Stimulated activated CD4-positive, alpha-beta T cell treated with anti-CD3 and anti-CD28 coated beads, TNF-alpha, amount 100 ng/mL, for 4 hours (primary cell): ENCODE measurements at places on chromosomes 2 and 18.
A peak's percentile ranks its signal among the peaks of the same experiment; 100 is the strongest.

DNA sequence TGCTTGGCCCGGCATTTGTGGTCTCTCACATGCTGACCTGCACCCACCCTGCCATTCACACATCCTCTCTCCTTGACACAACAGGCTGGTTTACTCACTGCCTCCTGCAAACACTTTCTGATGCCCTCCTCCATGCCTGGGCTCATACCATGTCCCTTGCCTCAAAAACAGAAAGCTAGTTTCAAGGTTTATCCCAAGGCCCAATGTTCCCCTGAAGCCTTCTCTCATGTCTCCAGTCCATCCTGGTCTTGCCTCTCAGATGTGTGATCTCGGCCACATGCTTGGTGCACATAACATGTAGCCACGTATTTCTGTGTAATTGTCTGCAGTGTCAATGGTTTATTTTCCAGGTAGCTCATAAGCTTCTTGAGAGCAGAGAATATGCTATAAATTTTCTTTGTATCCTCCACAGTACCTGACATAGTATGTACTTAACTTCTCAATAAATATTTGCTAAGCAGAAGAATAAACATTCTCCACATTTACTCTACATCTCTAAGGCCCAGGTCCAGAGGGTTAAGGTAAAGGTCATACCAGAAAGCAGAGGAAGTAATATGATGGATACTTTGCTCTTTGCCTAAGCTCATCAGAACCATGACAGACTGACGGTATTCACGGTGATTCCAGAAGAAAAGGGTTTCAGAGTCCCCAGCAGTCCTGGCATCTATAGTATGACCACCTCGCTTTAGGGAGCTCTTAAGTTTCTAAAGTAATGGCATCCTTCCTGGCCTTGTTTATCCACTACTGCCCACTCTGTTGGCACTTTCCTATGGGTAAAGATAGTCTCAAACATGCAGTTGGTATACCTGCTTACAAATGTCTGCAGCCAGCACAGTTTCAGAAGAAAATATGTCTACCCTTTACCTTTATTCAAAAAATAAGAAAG is 163.4 kb upstream of the ZFP36L2 start:
- no peak for DNase-seq

- no peak for DNase-seq
Measured at GRCh38 chr2:177352441-177353186, 40.0 kb upstream of the AGPS start.

DNA sequence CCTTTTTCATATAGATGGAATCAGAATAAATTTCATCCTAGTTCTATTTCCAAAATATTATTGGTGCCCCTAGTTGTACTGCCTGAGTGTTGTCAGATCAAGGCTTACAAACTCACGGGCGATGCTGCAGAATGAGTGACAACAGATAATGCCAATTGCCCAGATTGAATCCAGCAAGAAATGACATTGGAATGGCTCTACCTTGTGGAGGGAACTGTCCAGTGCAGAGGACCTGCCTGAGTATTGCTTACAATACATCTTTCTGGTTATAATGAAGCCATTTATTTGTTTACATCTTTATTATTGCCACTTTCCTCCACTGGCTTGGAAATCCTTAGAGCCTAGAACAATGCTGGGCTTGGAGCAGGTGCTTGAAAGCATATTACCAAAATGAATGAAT is 7.8 kb upstream of the IL1R2 start:
- DNase-seq, result no peak

GRCh38 chr2:188519136-188519535 is 227.5 kb downstream of the GULP1 start:
- no peak for DNase-seq

GRCh38 chr2:187873132-187873531 is 318.9 kb upstream of the TFPI start:
- no peak for DNase-seq

DNA sequence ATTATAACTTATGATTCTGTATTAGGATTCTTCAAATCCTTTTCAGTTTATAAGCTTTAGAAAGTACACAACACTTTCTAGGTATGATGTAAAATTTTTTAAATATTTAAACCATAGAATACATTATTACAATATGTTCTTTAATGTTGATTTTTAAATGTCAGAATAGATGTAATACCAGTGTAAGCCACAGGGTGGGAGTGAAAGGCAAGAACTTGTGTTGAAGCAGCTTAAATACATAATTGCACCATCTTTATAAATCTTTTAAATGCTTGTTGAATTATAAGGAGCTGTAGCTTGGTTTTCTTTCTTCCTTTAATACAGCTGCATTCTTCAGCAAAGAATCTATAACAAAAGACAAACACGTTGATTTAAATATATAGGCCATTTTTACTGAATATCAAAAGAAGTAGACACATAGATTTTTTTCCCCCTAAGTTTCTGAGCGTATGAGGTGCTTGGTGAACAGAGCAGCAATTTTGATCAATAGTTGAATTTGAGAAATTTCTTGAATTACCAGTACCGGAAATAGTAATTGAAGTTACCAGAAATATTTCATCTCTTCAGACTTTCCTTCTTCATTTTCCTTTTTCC is 63.0 kb downstream of the TANK start:
- DNase-seq, result no peak

DNA sequence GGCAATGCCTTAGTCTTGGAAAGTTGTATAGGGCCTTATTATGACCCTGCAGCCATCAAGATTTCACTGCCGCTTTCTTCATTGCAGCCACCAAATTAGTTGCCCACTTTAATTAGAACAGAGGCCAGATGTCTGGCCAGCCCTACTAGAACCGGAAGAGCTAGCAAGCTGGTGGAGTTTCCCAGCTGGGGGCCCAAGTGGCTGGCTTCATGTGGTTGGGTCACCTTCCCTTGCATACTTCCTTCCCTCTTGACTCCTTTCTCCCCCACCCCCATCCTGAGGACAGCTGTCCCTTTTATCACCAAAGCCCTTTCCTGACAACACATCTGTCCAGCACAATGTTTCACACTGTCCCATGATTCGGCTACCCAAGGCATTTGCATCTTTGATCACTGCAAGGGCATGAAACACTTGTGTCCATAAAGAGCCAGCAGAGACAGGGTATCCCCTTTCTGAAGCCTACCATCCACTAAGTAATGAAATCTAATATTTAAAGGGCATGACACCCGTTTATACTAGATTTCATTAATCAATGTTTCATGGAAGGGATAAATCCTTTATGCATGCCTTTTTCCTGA is 187.2 kb downstream of the BCL11A start:
- DNase-seq, result no peak

GRCh38 chr2:118665784-118666529 is 181.5 kb downstream of the EN1 start:
- no peak for DNase-seq

GRCh38 chr18:7122376-7122775 is 4.8 kb upstream of the LAMA1 start:
- no peak for DNase-seq

GRCh38 chr2:142174176-142174575 is 43.4 kb upstream of the LRP1B start:
- no peak for DNase-seq

- DNase-seq, result no peak
Measured at GRCh38 chr2:130337735-130338325, 4.9 kb upstream of the IMP4 start.

DNA sequence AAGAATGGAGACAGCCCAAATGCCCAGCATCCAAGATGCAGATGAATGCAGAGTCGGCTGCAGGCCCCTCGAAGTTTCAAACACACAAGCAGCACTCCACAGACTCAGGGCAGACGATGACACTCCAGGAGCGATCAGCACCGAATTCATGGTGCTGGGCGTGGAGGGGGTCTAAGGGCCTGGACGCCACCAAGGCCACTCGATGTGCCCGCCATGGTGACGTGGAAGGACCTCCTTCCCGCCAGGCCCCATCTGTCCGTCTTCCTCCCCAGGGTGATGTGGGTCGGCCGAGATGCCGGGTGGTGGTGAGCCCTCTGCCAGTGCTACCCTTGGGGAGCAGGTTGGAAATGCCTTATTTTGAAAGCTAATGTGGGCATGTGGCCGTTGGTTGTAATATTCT is 9.4 kb downstream of the KIF1A start:
- DNase-seq, result no peak

GRCh38 chr2:168884975-168885374 is 5.3 kb downstream of the SPC25 start:
- DNase-seq, result no peak

- DNase-seq, result peak; percentile 31
Measured at GRCh38 chr2:10407841-10408648, 40.1 kb downstream of the ODC1 start.

DNA sequence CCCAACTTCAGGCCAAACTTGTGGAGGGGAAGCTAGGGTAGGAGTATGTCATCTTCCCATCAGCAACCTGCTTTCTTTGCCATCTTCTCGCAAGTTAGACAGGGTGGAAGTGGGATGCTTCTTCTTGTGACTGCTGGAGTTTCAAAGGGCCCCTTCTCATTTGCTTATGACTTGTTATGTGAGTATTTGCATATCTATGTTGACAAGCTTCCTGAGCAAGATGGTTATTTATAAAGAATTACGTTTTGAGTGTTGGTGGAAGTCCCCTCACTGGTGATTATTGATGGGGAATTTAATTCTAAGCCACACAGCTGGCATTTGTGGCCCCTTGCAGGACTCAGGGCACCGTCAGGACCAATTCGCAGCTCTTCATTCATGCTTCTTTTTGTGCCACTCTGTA is 791.0 kb downstream of the LRRTM4 start:
- DNase-seq, result no peak

- no peak for DNase-seq
Measured at GRCh38 chr2:208466920-208467298, 60.3 kb downstream of the PTH2R start.

- DNase-seq, result no peak
Measured at GRCh38 chr2:157841485-157841884, 34.6 kb downstream of the ACVR1 start.

- DNase-seq, result no peak
Measured at GRCh38 chr18:72672364-72673184, 128.4 kb upstream of the CBLN2 start.

- DNase-seq, result peak; percentile 77
Measured at GRCh38 chr2:240143801-240144648, 3.6 kb upstream of the OTOS start.

DNA sequence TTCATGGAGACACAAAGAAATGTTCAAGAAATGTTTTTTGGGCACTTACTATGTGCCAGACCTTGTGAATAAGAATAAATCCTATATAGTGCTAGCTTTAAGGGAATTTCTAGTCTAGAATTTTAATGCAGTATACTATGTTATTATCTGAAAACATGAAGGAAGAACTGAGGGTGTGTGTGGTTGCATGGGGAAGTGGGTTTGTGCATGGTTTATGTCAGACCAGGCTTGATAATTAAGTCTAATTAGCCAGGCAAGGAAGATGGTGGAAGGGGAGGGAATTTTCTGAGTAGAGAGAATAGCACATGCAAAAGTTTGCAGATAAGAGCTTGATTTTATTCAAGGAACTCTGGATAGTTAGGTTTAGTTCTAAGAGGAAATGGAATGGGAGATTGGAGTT is 6.5 kb downstream of the RBBP8 start:
- DNase-seq, result no peak

GRCh38 chr2:181959508-181959907 is 26.1 kb upstream of the PPP1R1C start:
- DNase-seq, result no peak

DNA sequence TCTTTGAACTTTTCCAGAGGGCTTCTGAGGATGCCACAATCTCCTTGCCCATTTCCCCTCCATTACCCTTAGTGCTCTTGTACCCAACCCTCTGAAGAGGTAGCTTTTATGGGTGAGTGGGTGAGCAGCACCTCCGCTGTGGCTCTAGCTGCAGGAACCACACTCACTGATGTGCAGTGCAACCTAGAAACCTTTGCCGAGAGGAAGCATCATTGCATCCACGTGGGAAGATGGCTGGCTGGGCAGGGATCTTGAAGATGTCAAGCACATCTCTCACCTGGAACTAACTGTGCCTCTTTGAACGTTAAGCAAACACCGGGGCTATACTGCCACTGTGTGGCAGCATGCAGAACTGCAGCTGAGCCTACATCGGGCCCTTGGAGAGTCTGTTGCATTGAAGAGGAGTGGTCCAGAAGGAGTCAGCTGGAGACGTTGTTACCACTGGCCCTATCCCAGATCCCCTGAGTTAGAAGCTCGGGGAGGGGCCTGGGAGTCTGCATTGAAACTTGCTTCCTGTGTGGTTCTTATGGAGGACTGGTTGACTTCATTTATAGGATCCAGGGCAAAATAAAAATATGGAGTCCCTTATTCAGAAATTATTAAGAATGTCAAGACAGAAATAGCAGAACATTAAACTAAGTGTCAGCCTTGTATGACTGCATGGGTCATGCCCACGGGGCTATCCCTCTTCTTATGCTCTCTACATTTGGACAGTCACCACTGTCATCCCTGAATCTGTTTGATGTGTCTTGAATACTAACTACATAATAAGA is 28.7 kb downstream of the IGFBP5 start:
- DNase-seq, result peak; percentile 38

DNA sequence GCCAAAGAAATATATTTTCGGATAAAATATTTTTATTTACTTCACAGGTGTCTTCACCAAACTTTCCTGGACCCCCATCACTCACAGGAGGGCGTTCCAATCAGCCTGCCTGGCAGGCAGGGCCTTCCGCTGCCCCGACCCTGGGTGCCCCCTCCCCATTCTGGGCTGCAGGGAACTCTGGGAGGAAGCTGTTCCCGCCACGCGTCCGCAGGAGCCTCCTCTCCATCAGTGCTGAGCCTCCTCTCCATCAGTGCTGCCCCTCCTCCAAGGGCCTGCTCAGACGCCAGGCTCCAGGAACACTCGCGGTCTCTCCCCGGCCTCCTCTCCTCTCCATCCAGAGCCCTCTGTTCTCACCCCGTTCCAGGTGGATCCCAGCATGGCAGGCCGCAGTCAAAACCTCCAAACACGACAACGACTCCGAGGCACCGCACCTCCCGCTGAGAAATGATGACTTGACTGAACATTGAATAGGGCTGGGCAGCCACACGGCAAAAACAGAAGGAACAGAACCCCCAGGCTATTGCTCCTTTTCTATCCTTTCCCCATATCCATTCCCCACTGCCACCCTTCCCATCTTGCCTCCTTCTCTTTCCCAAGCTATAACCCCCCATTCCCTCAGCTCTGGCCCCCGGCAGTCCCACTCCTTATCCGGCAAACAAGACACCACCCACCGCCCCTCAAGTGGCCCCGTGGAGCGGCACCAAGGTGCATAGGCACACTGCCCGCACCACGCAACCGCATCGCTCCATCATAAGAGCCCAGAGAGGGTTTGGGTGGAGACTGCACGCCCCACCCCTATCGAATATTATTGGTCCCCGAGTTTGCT is 268.6 kb upstream of the RAB6C start:
- no peak for DNase-seq

- DNase-seq, result no peak
Measured at GRCh38 chr2:106124905-106125549, 69.1 kb downstream of the UXS1 start.

GRCh38 chr2:86627550-86627949 is 3.9 kb upstream of the RNF103 start:
- DNase-seq, result no peak

DNA sequence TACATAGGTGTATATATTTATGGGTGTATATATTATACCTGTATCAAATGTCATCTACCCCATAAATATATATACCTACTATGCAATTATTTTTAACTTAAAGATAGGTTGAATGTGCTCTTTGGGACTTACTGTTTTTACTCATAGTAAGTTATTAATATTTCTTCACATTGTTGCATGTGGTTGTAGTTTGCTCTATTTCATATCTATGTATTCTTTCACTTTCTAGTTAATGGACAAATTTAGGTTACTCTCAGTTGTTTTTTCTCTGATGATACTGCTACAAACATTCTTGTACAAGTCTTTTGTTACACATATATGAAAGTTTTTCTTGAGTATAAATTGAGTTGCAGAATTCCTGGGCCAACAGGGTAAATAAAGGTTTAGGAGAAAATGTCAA is 601.8 kb upstream of the ID2 start:
- DNase-seq, result no peak
